ENCODE measurements at places on chromosomes 3 and 15.
A peak's percentile ranks its signal among the peaks of the same experiment; 100 is the strongest.

GRCh38 chr15:44246521-44247268 lies 41.8 kb upstream of the GOLM2 start:
- no peak for DNase-seq

DNA sequence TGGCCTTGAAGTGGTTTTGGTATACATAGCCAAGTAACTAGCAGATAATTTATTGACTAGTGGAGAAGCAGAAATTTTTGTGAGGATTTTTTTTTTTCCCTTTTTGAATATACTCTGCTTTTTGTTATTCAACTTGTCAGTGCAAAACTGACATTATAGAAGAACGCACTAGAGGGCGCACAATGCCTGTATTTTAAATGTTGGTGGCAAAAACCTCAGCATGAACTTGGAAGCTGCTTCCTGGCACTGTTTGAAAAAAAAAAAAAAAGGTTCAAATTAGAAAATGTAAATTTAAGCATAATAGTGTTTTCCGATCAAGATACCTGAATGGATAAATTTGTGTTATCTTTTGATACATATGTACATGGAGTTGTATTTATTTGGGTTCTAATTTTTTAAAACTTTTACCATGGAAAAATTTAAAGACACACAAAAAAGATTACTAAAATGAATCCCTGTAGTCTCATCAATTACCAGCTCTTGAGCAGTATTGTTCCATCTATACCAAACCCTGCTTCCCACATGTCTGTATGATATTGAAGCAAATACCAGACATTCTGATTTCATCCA lies 56.0 kb downstream of the SLC25A26 start:
- peak; percentile 37 for DNase-seq

DNA sequence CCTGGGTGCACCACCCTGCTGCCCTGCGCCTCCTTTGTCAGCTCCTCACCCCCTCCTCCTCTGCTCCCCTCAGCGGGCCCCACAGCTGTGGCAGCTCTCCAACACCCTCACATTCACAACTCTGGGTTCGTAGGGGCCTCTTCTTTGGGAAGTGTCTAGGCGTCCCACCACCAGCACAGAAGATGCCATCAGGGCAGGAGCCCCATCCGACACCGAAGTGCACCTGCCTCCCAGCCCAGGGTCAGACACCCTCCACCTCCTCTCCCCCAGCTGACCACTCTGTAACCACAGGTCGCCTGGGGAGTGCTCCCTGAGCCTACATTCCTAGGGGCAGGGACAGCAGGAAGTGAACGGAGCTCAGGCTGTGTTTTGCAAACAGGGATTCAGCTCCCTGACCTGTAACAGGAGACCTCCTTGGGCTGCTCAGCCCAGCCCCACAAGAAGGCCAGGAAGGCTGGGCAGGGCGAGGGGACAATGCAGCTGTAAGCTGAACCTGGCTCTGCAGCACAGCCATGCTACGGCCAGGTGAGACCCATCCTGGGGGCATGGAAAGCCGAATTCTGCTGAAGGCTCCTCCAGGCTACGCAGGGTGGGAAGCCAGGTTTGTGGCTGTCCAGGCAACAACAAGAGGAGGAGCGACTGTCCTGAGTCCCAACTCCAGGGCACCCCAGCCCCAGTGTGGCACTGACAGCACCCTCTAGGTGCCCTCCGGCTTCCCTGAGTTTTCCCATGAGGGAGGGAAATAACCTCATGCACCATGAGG lies 269.0 kb downstream of the GOLGA6L6 start:
- DNase-seq = no peak

DNA sequence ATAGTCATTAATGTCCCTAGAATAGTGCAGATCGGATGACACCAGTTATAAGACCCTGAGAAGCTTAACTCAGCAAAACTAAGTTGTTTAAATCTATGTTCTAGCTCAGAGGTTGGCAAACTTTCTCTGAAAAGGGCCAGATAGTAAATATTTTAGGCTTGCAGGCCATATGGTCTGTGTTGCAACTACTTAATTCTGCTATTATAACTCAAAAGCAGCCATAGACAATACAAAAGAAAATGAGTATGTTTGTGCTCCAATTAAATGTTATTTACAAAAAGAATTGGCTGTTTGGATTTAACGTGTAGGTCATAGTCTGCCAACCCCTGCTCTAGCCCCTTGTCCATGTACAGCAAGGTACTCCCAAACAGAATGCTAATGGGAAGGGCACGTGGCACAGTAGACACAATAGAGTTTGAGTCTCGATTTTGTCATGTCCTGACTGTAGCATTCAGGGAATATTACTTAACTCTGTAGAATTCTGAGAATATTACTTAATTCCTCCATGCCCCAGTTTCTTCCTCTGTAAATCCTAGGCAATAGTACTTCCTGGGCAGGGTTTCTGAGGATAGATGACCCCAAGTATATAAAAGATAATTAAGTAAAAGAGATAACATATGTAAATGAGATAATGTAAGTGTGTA lies 70.5 kb upstream of the ATP2C1 start:
- no peak for DNase-seq

DNA sequence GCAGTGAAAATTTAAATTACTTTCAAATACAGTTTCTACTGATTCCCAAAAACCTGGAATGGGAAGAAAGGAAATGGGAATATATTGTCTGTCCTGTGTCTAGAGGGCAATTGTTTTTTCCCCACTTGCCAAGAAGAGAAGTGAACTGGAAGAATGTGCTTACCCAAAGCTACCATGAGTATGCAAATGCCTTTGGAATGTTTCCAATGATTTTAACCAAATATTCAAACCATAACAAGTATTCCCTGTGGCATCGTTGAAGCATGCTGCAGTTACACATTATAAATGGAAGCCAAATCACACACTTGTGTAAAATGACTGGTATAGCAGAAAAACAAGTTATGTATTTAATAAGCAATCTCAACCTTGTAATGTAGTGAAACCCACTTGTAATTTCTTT lies 368.2 kb downstream of the GBE1 start:
- DNase-seq = no peak

- DNase-seq = no peak
Measured at GRCh38 chr3:177946497-177946896, 589.7 kb upstream of the KCNMB2 start.

DNA sequence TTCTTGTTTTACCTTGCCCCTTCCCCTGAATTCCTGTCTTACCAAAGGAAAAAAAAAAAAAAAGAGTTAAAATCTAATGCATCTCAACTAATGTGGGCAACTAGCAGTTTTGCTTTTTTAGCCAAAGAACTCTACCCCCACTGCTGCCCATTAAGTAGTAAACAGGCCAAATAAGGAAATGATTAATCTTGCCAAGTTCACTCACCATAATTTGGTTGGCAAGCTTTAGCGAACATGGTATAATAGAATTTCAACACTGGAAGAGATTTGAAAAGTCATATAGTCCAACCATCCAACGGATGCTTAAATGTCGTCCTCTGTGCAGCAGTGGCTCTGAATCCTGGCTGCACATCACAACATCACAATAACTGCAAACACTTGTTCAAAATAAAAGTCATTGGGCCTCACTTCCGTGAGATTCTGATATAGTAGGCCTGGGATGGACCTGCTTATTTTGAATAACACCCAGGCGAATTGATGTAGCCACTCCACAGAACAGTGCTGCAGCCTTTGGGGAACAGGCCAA lies 142.0 kb upstream of the UBE2E1 start:
- no peak for DNase-seq

DNA sequence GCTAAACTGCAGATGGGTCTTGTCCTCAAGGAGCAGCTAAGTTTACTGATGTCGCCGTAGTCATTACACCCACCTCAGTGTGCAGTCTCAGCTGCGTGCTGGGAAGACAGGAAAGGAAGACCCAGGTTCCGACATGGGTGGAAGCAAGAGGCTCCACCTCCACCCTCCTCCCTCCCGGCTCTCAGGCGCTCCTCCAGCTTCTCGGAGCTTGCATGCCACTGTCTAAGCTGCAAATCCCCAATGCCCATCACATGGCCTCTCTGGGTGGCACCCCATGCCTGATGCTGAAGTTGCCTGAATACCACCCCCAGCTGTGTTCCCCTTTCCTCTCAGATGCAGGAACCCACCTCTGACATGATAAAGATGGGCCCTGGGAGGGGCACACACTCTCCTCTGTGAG lies 58.5 kb downstream of the MGLL start:
- no peak for DNase-seq

DNA sequence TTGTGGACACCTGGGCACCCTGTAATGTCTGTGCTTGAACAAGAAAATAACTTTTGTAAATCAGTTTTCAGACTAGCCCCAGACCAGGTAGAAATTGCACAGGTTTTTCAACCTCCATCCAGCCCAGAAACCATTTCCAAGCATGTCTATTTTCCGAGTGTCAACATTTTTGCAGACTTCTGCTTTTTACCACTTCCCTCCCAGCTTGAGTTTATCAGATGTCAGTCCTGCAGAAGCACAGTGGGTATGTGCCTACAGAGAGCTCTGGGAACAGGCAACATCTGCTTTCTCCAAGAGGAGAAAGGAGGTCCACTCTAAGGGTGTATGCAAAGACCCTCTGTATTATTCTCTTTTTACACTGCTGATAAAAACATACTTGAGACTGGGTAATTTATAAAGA lies 83.9 kb downstream of the LRRK1 start:
- no peak for DNase-seq

GRCh38 chr3:57100046-57100695 lies 39.7 kb downstream of the SPATA12 start:
- DNase-seq = peak; percentile 54

GRCh38 chr3:196517162-196517800 lies 2.1 kb upstream of the SMCO1 start:
- no peak for DNase-seq

- DNase-seq = peak; percentile 92
Measured at GRCh38 chr3:14431917-14432834, 29.8 kb downstream of the SLC6A6 start.

GRCh38 chr3:59258550-59259260 lies 208.9 kb upstream of the CFAP20DC start:
- DNase-seq = no peak

GRCh38 chr3:108438542-108438941 lies 71.9 kb downstream of the MYH15 start:
- no peak for DNase-seq

DNA sequence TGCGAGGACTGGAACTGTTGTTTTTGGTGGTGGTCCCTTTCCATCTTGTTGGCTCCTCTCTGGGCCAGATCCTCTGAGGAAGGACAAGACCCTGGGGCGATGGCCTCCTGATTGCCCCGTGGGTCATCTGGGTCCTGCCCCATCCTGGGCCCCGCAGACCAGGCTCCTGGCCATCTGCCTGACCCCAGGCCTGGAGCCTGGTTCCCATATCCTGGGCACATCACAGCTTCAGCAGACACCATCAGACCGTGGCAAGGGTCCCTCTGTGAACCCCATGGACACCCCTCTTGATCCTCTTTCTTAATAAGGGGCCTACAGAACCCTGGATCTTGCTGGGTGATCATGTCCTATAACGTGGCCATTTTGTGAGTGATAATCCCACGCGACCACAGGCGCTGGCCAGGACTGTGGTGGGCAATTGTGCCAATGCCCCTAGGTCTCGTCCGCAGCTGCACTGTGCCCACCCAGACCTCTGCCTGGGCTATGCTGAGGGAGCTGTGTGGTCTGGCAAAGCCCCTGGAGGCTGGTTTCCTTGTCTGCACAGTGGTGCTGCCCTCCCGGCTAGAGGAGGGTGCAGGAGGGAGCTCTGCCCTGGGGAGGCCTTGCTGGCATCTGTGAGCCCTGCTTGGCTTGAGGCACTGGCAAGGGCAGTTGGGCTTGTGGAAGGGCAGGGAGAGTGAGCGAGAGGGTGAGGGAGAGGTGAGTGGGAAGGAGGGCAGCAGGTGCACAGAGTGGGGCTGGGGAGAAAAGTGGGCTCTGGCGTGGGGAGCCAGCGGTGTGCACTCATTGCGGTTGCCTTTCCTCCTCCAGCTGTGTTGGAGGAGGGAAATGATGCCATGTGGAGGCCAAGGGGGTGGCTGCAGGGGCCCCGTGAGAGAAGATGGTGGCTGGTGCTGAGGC lies 53.1 kb upstream of the PRR23E start:
- no peak for DNase-seq

- DNase-seq = no peak
Measured at GRCh38 chr3:32951410-32951811, at the start of gene CCR4. Gene CCR4 (plus strand): TSS chr3:32951644. CDS start chr3:32953423, 1,779 bp downstream.

GRCh38 chr15:101161656-101162055 lies 90.2 kb downstream of the CHSY1 start:
- peak; percentile 49 for DNase-seq

- DNase-seq = no peak
Measured at GRCh38 chr3:182565916-182566796, 227.1 kb upstream of the ATP11B start.

- peak; percentile 67 for DNase-seq
Measured at GRCh38 chr3:149224736-149225594, 3.3 kb upstream of the CP start.

DNA sequence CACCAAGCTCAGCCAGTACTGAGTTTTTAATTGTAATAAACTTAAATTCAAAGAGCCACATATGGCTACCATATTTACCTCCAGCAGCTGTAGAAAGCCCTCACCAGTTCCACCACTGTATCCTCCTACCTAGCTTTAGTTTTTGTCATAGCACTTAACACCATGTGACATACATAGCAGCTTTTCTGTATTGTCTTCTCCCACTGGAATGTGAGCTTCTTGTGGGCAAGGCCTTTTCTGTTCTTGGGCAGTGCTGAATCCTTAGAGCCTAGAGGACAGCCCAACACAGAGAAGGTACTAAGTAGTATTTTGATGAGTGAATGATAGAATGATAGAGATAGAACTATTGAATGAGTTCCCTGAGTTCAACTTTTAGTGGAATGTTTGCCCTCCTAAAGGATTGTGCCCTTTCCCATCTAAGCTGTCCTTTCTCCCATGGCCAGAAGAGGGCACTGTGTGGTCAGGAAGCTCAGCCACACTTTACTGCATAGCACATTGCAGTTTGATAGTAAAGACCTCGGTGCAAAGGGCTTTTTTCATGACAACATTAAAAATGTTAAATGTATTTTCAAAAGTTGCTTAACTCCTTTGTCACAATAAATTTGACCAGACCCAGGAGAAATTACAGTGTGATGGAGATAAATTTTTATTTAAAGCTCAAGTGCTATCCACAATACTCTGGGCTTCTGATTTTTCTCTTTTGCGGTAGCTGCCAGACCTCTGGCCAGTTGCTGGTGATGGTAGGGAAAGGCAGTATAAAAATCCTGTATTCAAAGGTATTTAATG lies 115.8 kb downstream of the GHSR start:
- DNase-seq = peak; percentile 48

DNA sequence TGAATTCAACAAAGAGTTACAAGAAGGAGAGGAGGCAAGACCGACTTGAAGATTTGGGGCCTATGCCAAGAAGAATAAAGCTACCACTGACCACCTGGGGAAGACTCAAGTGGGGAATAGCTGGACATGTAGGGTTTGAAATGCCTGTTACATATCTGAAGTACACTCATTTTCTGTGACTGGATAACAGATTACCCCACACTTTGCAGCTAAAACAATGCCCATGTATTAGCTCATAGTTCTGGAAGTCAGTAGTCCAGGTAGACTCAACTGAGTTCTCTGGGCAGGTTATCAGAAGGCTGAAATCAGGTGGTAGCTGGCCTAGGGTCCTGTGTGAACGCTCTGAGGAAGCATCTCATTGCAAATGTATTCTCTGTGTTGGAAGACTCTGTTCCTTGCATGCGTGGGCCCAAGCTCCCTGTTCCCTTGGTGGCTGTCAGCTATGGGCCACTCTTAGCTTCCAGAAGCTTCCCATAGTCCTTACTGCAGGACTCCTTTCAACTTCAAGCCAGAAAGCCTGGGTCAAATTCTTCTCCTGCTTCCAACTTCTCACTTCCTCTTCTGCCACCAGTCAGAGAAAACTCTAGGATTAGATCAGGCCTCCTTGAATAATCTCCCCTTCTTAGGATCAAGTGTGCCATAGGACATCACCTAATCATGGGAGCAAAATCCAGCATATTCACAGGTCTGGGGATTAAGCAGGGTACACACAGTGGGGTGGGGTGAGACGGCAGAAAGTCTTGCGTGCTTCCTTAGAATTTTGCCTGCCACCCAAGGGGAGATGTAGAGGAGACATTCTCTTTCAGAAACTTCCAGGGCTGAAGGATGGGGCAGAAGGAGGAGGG lies 187.8 kb downstream of the SHQ1 start:
- no peak for DNase-seq

Measured in stimulated activated naive CD8-positive, alpha-beta T cell treated with anti-CD3 and anti-CD28 coated beads, Interleukin-15, amount 100 ng/mL, for 72 hours (primary cell).